Right ventricle myocardium inferior (tissue), 1 donor: ENCODE measurements at places on chromosomes 5 and 9. TPM values are rescaled to one million over a fixed set of nuclear protein-coding genes. Genes with fewer than 3 reads are reported as not detected.

RNF180 gene
- total RNA-seq, result 11.0 TPM

DNA sequence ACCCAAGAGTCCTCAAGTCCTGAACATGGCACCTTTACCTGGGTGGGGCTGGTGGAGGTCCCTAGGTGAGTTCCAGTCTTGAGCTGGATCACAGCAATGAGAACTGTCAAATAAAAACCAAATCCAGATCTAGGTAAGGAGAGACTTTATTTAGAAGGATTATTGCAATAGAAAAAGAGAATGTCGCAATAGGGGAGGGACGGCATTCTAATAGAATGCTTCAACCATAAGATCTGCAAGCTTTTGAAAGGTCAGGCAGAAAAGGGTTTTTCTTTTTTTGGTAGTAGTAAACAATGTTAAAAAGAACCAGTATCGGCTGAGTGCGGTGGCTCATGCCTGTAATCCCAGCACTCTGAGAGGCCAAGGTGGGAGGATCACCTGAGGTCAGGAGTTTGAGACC lies 5.2 kb upstream of the GCNT1 start:
- DNase-seq, result no peak

DNA sequence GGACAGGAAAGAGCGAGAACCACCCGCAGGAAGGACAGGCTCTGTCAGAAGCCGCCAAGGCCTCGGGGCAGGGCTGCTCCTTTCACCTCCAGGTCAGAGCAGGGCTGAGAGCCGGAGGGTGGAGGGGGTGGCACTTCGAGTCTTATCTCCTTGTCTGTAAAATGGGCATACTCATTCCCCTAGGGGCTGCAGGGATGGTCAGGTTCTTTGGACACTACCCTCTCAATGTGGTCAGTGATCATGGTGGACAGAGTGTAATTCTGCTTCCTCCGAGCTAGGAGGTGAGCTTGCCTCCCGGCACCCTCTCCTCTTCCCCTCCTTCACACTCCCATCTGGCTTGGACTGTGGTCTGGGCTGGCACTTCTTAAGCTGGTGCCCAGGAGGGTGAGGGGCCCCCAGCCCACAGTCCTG lies 39.6 kb downstream of the RGS3 start:
- DNase-seq, result no peak

DNA sequence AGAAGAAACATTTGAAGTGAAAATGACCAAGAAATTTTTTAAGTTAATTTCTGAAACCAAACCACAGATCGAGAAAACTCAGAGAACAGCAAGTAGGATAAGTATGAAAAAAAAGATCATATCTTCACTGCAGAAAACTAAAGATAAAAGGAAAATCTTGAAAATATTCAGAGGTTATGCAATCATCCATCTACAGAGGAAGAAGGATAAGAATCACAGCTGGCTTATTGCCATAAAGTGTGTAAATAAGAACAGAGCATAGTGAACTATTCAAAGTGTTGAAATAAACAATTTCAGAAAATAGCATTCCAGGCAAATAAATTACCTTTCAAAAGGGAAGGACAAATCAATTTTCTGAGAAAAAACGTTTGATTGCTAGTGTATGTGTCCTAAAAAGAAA lies 1191.7 kb upstream of the CDH6 start:
- no peak for DNase-seq

DNA sequence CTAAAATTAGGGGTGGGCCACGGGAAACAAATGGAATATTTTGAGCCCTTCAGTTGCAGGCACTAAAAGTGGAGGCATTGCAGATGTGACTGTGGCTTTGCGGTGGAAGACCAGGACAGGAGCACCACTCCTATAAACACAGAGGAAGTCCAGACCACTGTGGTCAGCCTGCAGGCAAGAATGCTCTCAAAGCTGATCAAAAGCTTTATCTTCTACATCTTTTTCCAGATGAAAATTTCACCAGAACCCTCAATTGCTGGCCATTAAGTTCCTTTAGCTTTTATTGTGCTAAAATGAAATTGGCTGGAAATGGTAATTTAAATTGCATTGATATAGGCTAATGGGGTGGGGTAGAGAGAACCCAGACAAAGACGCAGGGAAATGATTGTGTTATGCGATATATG lies 208.8 kb downstream of the ERCC6L2 start:
- DNase-seq, result no peak

- no peak for DNase-seq
These were observed 7.6 kb downstream of the KIF24 start for GRCh38 chr9:34321451-34321850.

DNA sequence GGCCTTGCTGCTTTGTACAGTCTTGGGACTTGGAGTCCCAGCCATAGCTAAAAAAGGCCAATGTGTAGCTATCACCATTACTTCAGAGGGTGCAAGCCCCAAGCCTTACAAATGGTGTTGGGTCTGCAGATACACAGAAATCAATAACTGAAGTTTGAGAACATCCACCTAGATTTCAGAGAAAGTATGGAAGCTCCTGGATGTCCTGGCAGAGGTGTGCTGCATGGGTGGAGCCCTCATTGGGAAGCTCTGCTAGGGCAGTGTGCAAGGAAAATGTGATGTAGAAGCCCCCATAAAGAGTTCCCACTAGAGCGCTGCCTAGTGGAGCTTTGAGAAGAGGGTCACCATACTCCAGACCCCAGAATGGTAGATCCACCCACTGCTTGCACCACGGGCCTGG lies 626.7 kb upstream of the COX7C start:
- no peak for DNase-seq

GRCh38 chr5:172165465-172165864 lies 22.6 kb downstream of the STK10 start:
- no peak for DNase-seq
